Activated naive CD4-positive, alpha-beta T cell (primary cell): ENCODE measurements at places on chromosomes 3 and 15.

GRCh38 chr15:26051761-26052675 is 188.9 kb upstream of the ATP10A start:
- DNase-seq, result no peak

- DNase-seq, result no peak
Measured at GRCh38 chr3:27511724-27512422, 27.7 kb upstream of the SLC4A7 start.

GRCh38 chr3:151839313-151839631 is 25.4 kb downstream of the AADAC start:
- no peak for DNase-seq

DNA sequence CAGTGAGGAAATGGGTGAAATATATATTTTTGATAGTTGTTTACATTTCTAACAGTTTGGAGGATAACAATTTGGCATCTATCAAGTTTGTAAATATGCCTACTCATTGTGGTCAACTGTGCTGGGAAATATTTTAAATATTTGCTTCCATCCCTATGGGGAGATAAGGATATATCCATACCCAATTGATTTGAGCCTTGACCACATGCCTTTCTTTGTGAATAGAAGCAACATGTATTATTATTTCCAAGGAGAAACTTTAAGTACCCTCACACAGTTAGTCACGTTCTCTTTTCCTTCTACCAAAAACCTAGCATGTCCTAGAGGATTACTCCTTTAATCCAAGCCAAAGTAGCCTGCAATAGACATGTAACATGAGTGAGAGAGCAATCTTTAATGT is 245.4 kb upstream of the CBLB start:
- DNase-seq, result no peak

DNA sequence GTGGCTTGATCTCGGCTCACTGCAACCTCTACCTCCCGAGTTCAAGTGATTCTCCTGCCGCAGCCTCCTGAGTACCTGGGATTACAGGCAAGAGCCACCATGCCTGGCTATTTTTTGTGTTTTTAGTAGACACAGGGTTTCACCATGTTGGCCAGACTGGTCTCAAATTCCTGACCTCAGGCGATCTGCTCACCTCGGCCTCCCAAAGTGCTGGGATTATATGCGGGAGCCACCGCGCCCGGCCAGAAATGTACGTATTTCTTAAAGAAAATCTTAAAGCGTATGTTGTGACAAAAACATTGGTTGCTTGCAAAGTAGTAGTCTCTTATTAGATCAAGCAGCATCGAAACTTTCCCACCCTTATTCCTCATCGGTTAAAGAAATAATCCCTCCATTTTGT is 748.9 kb upstream of the NR2F2 start:
- no peak for DNase-seq

DNA sequence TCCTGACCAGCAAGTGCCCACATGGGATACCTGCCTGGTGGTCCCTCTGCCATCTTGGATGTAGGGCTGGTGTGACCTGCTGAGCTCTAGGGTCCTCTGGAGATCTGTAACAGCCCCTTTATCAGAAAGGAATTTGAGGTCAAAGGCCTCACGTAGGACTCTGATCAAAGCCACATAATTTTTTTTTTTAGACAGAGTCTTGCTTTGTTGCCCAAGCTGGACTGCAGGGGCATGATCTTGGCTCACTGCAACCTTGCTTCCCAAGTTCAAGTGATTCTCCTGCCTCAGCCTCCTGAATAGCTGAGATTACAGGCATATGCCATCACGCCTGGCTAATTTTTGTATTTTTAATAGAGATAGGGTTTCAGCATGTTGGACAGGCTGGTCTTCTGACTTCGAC is 9.5 kb downstream of the ITGB5 start:
- no peak for DNase-seq

DNA sequence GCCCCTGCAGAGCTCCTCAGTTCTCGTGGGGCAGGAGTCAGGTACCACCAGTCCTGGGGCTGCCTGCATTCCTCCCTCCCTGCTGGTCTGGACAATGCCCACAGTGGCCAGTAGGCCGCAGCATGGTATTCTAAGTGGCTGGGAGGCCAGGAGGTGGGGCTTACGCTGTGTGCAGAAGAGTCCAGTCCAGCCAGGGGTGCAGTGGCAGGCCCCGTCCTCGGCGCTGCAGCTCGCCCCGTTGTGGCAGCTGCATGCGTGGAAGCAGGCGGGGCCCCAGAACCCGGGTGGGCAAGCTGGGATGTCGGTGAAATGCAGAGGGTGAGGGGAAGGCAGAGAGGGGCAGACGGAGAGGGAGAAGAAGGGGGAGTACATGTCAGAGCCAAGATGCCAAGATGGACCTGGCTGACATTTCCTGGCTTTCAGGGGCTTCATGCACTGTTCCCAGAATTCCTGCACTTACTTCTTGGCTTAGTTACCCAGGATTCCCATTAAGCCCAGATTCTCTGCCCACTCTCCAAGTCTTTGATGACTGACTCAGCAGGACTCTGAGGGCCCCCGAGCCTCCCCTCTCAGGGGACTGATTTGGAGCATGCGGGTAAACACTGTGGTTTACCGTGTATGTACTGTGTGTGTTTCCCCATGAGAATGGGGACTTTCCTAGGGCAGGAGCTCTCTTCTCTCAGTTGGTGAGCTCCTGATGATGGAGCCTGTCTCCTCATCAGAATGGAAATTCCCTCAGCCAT is 47.5 kb downstream of the RAB11A start:
- DNase-seq, result no peak

DNA sequence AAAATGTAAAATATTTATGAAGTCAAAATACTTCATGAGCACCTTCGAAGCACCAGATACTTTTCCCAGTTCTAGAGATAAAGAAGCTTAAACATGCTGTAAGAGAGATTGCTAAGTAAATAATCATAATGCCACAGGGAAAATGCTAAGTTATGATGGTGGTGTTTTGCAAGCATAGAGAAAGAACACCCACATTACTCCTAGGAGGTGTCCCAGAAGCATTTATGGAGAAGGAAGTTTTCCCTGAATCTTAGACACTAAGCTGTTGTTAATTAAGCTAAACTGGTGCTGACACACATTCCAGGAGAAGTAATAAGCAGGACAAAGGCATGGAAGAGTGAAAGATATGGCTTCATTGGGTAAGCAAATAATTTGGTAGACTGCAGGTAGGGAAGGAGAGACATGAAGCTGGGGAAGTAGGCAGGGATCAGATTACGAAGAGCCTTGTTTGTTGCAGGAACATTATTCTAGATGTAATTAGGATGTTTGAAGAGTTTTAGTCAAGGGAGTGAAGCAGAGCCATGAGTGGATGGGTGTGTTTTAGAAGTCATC is 40.4 kb upstream of the CHMP2B start:
- no peak for DNase-seq

DNA sequence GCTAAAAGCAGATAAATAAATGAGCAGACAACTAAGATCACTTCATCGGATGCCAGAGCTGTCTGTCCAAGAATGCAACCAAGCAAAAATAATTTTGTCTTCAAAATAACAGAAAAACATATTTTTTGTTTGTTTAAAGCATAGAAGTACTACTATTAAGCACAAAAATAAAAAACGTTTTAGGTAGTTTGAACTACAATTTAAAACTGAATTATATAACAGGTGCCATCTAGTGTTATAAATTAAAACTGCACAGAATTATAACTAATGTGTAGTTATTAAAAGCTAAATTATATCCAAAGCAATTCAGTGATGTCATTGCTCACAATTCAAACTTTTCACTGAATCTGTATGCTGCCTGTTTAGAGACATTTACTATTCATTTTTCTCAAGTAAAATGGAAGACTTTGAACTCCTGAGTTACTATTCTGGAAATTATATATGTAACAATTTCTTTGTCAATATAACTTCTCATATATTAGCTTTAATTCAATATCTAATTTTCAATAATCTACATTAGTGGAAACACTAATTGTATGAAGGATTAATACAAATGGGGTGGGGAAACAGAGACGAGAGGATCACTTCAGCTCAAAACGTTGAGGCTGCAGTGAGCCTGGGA is 29.5 kb downstream of the LINS1 start:
- no peak for DNase-seq

DNA sequence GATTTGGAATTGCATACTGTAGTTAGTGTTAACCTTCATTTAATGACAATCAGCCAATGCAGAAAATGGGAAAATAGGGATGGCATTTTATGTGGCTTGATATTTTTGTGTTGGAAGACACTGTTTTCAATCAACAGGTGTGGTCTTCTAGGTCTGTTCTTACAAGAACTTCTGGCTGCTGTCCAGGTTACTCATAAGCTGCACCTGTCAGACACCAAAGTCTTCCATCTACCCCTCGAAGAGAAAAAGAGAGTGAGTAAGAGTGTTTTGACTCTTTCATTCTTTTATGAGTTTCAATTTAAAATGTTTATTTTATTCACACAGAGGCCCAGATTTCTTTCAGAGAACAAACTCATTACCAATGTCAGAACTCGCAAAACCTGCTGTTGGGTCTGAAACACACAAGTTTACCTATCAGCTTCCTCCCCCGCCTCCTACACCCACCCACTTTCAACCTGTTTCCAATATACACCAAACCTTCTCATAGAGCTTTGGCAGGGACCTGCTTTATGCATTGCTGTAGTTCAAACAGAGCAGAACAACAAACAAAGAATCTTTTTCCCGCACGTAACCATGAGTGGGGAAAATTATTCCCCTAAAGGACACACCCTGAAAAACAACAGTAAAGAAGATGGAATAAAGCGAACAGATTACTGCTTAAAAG is 767.7 kb upstream of the ALCAM start:
- no peak for DNase-seq

DNA sequence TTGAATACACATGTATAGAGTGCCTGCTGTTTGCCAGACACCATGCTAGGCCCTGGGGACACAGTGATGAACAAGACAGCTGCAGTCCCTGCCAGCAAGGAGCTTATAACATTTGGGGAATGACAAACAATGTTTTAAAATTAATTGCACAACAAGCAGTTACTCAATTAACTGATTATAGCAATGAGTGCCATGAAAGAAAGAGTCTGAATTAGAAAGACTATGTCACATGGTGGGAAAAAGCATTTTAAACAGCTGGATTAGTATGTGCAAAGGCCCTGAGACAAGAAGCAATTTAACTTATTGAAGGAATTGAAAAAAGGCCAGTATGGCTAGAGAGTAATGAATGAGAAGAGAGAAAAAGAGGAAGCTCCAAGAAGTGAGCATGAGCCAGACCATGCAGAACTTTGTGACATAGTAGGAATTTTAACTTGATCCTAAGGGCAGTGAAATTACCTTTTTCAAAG is 64.5 kb upstream of the PLXNA1 start:
- DNase-seq, result no peak

DNA sequence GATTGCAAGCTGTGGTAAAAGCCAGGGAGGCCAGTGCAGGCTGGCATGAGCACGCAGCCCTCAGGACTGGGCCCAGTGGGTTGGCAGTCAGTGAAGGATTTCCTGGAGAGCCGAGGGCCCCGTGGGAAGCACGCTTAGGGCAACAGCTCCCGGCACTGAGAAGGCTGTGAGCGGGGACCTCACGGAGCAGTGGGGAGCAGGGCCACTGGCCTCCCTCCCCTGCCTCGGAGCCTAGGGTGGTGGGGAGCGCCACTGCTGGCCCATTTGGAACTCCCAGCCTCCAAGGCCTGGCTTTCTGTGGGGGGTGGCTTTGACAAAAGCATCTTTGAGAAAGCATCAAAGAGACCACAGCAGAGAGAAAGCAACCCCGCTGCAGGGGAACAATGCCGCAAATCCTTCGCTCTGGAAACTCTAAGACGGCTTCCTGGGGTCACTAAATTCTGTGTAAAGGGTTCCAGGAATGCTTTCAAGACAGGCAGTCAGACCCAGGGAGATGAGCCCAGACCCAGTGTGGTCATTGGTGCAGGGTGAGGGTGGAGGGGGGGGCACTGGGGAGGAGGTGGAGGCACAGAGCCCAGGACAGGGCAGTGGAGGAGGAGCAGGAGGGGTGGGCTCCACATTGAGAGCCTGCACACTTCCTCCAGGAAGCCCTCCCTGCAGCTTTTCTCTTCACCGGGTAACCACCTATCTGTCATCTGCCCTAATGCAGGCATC is 9.5 kb upstream of the APBA2 start:
- DNase-seq, result no peak

DNA sequence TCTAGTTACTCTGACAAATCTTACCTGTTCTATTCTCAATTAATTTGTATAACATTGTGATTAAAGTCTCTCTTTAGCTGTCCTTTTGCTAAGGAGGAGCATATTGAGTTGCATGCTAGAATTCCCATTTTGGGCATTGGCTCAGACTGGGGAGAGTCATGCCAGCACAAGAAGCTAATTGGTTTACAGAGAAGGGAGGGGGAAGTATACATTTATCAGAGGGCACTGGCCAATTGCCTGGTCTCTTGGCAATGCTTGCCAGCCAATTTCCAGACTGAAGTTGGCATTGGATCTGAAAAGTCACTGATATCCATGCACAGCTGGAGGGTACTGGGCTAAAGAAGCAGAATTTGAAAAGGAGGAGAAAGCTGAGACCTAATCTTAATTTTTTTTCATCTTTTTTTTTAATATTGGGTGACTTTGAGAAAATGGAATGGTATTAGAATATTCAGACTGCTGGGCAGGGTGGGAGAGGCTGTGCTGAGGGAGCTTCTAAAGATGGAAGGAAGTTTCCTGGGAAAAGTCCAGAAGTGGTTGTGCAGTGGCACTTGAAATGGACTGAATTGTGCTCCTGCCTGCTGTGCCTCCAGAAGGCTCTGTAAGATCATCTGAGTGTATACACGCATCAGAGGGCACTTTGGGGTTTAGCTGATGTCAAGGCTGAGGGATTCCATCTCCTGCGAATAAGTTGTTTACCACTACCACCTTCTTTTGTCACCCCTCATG is 365.2 kb upstream of the DPH6 start:
- no peak for DNase-seq

DNA sequence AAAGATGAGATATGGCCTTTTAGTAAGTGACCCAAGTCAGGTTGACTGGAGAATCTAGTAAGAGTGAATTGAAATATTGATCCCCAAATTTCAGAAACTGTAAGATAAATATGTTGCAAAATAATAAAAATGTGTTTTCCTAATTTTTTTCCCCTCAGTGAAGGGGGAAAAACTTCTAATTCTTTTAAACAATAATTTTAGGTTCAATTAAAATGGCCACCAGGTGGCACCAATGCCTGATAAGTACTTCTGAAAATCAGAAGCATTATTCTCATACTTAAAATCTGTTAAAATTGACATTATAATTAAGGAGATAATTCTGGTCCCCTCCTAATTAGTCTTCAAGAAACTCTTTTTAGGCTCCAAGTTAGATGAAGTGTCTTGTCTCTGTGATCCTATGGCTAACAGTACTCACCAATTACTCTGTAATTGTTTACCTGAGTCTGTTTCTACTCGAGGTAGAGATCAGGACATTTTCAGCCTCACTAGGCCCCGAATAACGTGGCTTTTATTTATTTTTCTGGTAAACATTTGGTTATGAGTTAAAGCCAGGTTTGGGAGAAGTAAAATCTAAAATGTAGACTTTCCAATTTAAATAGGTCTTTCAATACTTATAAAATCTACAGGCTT is 52.6 kb downstream of the NMD3 start:
- DNase-seq, result no peak
